Tibial nerve (tissue), 4 donors: ENCODE measurements at places on chromosomes 7 and 10.

DNA sequence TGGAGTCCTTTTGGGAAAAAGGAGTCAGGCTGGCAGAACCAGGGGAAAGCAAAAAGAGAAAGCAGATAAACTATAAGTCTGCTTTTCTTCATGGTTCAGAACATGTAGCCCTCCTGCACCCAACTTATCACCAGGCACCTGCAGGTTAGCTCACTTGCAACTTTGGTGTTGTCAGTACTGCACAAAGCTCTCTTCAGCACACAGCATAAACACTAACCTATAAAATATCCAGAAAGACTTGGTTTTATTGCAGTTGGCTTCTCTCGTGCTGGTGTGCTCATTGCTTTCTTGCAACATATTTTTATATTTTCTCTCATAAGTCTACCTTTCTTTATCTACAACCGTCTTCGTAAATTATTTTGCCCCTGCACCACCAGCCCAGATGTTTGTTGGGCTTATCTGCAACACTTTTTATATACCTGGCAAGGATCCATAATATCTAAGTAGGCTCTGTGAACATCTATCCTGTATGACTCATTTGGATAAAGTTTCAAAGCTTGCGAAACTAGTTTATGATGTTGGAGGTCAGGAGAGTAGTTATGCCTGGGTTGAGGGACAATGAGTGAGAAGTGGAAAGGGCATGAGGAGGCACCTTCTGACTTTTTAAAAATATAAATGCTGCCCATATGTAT is 164.6 kb downstream of the ANKRD30A start:
- DNase-seq: no peak

DNA sequence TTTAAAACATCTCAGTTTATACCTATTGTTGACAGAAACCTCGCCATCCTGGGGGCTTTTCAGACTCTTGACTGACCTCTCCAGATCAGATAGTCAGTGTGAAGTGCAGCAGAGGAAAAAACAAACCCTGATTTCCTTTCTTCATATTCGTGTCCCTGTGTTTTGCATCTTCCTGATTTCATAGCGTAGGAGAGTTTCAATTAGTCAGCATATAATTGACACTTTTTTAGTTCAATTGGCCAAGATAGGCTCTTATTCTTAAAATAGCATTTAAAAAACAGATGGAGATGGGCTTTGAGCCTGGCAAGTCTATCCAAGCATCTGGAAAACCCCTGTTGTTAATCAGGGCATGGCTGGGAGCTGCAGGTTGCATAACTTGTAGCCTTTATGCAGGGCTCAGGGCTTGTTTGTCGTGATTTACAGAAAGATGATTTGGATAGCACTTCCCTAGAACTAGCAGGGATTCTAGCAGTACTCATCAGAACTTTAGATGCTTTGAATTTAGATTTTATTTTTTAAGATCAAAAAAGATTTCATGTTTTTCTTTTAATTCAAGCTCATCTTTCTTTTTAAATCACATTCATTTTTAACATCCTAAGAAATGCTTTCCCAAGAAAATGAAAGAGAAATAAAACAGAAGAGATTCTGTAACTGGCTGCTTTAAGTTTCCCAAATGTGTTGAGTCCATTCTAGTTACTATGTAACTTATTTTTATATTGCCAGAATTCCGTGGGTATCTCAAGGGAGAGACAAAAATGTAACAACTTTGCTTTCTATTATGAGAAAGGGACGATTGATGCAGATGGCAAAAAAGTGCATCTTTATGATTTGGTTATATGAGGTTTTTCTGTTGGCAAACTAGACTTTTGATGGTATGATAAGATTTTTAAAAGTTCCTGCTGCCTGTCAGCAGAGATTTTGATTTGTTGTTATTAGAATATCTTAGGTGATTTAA is 270.8 kb upstream of the FZD8 start:
- DNase-seq: no peak

GRCh38 chr10:71075086-71075758 is 137.1 kb upstream of the UNC5B start:
- no peak for DNase-seq

- no peak for DNase-seq
These were observed 26.7 kb upstream of the CD36 start for GRCh38 chr7:80611779-80612178.

DNA sequence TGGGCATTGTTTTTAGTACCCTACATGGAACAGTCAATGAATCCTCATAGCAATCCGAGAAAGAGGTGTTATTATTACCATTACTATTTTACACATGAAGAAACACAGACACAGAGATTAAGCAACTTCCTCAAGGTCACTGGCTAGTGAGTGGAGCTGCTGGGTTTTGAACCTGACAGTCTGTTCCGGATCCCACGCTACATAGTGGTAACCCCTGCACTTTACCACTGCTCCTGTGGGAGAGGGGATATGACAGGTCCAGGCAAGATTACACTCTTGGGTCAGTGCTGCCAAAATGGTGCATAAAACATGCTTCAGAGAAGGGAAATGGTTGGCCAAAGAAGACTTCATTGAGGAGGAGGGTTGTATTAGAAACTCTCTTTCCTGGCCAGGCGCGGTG is 185.7 kb downstream of the XPNPEP1 start:
- no peak for DNase-seq

- no peak for DNase-seq
These were observed 183.6 kb upstream of the GDF10 start for GRCh38 chr10:47116445-47116844.

DNA sequence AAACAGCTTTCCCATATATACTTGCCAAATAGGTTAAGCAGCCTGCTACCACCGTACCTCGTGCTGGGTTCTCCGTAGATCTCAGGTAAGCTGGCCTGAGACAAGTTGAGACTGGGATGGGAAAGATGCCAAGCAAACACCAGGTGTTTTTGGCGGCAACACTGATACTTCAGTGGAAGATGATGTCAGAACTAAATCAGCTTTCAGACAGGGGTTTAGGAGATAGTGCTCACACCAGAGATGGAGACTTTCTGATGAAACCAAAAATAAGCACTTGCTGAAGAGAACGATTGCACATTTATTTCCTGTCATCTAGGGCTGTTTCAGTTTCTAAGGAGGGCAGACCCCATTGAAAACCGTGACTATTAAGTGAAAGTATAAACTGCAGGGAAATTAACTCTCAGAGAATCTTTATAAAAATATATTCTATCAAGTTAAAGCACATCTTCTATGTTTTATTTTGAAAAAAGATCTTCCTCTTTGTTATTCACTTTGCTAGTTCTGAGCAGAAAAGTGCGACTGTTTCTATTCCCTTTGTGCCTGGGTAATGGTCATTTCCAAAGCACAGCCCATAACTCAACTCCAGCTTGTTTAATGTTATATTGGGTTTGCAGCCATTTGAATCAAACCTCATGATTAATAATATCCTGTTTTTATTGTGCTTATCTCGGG is 149.9 kb downstream of the CPED1 start:
- DNase-seq: no peak

- no peak for DNase-seq
These were observed 30.3 kb downstream of the ARL5B start for GRCh38 chr10:18689498-18689897.

GRCh38 chr10:102314801-102315200 is 69.5 kb downstream of the GBF1 start:
- DNase-seq: no peak

GRCh38 chr7:140610204-140611165 is 30.1 kb downstream of the DENND2A start:
- DNase-seq: no peak

- no peak for DNase-seq
These were observed 479.2 kb downstream of the HTR7 start for GRCh38 chr10:90378524-90379076.

DNA sequence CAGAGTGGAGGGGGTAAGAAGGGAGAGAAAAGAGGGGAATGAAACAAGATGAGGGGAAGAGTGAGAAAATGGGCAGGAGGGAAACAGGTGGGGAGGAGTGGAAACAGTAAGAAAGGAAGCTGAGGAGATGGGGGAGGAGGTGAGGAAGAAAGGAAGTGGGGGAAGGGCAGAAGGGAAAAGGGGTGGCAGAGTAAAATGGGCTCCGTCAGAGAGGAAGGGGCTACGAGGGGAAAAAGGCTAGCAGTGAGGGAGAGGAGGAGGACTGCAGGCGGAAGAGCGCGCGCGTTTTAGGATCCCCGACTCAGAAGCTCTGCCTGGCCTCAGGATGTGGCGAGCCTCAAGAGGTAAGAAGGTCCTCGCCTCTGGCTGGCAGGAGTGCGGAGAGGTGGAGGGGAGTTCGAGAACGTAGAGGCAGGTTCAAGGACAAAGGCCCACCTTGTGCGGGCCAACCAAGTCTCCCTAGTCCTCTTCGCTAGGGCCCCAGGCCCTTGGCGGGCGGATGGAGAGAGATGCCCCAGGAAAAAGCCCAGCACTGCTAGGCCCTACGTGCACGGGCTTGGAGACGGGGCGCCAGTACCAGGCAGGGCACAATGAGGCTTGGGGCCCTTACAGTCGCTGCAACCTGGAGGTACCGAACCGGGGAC is 5.8 kb upstream of the NKX2-3 start:
- no peak for DNase-seq

DNA sequence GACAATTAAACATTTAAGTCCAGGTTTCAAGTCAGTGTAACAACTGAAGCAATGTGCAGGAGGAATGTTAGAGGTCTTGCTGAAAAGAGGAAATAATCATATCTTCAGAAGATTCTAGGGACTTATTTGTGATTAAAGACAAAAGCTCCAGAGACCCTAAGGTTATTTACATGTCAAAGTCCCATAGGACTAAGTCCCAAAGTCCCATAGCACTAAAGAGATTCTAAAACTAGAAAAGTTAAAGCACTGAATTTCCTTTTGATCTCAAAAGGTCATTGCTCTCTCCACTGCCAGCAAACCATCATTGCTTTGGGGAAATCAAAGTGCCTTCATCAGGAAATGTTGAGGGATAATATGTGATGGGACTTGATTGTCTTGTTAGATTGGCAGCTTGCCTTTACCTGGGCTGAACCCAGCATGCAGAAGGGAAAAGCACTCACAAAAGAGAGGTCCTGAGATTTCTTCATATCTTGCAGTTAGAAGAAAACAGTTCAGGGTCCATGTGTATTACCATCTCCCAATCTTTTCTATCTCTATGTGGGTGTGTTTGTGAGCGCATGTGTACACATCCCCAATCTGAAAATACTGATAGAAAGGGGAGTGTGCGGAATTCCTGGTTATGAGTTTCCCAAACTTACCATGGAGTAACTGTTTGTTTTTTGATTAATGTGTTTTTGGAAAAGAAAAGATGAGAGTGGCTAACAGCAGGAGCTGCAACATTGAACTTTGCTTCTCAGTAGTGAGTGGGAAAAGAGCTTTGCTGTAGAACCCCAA is 21.8 kb downstream of the NUDT13 start:
- DNase-seq: no peak
